ENCODE measurements at places on chromosomes 12 and 14. TPM values are rescaled to one million over a fixed set of nuclear protein-coding genes. Genes with fewer than 3 reads are reported as not detected.

- no peak for DNase-seq
These were observed 1041.8 kb downstream of the VRK1 start for GRCh38 chr14:97838986-97839385.

DNA sequence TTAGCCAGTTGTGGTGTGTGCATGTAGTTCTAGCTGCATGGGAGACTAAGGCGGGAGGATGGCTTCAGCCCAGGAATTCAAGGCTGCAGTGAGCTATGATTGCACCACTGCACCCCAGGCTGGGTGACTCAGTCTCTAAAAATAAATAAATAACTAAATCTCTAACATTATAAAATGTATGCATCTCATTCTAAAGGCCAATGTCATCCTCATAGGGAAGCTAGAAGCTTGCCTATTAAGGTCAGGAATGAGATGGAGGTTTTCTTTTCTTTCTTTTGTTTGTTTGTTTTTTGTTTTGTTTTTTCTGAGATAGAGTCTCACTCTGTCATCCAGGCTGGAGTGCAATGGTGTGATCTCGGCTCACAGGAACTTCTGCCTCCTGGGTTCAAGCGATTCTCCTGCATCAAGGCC lies 48.8 kb upstream of the PAPLN start:
- no peak for DNase-seq

- no peak for DNase-seq
These were observed 214.4 kb upstream of the DIO2 start for GRCh38 chr14:80425686-80426085.

GRCh38 chr12:1632702-1633101 lies 3.7 kb downstream of the WNT5B start:
- DNase-seq: no peak

GRCh38 chr12:12725956-12726554 lies 8.9 kb downstream of the CDKN1B start:
- no peak for DNase-seq

- DNase-seq: no peak
These were observed 36.5 kb upstream of the SFSWAP start for GRCh38 chr12:131674373-131674772.

DNA sequence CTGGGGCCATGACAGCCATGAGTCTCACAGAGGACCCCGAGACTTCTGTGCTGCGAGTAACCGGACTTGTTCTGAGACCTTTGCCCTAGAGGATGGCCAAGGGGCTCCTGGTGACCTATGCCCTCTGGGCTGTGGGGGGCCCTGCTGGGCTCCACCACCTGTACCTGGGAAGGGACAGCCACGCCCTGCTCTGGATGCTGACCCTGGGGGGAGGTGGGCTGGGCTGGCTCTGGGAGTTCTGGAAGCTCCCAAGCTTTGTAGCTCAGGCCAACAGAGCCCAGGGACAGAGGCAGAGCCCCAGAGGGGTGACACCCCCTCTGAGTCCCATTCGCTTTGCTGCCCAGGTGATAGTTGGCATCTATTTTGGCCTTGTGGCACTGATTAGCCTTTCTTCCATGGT lies 2.1 kb downstream of the DNAJC22 start:
- no peak for DNase-seq

GRCh38 chr12:56658921-56659320 lies 13.1 kb upstream of the ATP5F1B start:
- DNase-seq: no peak

GRCh38 chr14:35829449-35829848 lies 3.3 kb downstream of the BRMS1L start:
- DNase-seq: no peak

- no peak for DNase-seq
These were observed 2.3 kb downstream of the CLECL1 start for GRCh38 chr12:9730591-9730990.

- no peak for DNase-seq
These were observed 56.4 kb upstream of the ISM2 start for GRCh38 chr14:77554816-77555599.

DNA sequence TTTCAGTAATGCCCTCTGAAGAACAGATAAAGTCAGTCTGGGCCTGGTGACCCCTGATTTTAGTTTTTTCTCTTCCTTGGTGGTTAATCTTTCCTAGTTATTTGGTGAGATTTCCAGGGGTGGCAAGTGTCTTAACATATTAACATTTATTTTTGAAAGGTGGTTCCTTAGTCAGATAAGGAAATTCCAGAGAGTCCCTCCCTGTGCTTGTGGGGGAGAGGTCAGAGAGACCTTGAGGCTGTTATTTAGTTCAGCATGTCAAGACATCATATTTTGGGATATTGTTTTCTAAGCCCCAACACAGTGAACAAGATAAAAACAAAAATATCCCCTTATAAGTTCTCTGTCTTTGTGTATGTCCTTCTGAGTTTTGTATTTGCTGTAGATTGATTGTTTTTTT lies 9.5 kb upstream of the LUM start:
- DNase-seq: no peak

- no peak for DNase-seq
These were observed 10.6 kb downstream of the ACVRL1 start for GRCh38 chr12:51917746-51918453.

DNA sequence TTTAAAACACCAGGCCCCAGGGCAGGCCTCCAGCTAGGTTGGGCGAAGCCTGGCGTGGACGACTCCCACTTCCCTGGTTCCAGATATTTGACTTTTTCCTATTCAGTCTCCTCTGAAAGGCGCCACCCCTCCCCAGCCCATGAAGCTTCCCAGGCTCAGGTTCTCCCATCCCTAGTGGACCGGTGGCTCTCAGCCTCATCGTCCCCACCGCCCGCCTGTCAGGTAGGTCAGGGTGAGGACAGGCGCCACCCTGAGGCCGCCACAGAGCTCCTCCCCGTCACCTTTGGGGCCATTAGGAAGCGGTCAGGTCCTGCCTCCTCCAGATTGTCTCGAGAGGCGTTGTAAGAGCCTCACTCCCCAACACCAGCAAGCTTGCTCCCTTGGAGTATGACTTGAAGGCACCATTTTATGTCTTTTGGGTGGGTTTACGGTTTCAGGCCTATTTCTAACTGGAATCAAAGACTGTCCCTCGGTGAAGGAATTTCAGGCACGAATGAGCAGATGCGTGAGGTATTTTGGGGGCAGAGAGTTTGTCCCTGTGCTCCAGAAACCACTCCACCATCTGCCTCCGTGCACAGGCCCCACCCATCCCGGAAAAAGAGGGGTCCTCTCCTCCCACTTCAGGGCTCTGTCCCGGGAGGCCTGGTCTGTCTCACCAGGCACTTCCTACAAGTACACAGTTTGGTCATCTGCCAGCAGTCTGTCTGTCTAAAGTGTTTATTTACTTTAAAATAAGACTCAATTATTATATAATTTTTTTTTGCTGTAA lies 55.6 kb downstream of the TSPAN9 start:
- no peak for DNase-seq

- no peak for DNase-seq
These were observed 359.9 kb downstream of the AEBP2 start for GRCh38 chr12:19799216-19799615.

DNA sequence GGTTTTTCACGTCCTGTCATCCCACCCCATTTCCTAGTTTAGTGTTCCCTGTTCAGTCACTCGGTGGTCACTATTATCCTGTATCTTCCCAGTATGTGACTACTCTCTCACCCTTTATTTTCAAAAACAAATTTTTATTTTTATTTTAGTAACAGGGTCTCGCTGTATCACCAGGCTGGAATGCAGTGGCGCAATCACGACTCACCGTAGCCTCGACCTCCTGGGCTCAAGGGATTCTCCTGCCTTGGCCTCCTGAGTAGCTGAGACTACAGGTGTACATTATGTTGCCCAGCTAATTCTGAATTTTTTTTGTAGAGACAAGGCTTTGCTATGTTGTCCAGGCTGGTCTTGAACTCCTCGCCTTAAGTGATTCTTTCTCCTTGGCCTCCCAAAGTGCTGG lies 20.1 kb upstream of the PRICKLE1 start:
- no peak for DNase-seq

GRCh38 chr14:93909429-93910128 lies 17.6 kb upstream of the FAM181A start:
- DNase-seq: no peak

DNA sequence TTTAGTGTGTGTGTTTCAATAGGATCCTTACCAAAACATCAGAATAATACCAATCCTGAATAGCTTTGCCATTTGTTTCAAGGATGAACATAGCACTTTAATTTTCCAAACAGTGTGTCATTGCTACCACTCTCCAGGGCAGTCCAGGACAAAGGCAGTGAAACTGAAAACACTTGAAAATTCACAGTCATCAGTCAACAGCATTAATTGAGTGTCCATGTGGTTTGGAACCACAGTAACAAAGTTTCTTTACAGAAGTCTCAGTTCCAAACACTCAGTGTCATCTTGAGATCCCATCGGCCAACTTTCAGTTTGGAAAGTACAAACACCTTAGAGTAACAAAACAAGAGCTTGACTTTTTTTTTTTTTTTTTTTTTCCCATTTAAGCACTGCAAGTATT lies 228.4 kb upstream of the SOX5 start:
- DNase-seq: no peak

DNA sequence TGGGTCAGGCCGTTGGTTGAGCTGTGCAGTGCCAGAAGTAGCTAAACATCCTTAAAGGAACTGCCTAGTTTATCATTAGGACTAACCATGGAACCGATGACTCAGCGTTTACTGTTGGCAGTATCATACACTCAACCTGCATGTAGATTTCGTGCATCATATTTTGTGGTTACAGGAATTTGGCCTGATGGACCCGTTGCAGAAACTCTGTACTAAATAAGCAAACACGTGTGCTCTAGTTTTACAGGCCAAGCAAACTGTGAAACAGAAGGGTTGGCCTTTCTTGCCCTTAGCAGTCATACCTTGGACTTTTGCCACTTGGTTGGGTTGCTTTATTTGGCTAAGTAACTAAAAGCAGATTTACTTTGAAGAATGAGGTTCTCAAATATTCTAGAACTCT lies 35.6 kb downstream of the DGLUCY start:
- no peak for DNase-seq

DNA sequence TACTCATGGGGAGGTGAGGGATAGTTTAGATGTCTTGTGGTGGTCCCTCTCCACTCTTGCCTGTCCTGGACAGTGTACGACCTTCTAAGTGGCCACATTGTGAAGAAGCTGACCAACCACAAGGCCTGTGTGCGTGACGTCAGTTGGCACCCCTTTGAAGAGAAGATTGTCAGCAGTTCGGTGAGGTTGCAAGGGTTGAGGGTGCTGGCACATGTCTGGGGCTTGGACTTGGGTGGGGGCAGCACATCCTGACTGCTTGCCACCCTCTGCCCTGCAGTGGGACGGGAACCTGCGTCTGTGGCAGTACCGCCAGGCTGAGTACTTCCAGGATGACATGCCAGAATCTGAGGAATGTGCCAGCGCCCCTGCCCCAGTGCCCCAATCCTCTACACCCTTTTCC lies 7.6 kb upstream of the FITM1 start:
- no peak for DNase-seq

- no peak for DNase-seq
These were observed 459.2 kb downstream of the RAD51B start for GRCh38 chr14:68278576-68279436.

- DNase-seq: no peak
These were observed 173.4 kb downstream of the BMP4 start for GRCh38 chr14:53783256-53783655.

- peak; percentile 25 for DNase-seq
These were observed 44.3 kb downstream of the NCOR2 start for GRCh38 chr12:124523071-124523470.

DNA sequence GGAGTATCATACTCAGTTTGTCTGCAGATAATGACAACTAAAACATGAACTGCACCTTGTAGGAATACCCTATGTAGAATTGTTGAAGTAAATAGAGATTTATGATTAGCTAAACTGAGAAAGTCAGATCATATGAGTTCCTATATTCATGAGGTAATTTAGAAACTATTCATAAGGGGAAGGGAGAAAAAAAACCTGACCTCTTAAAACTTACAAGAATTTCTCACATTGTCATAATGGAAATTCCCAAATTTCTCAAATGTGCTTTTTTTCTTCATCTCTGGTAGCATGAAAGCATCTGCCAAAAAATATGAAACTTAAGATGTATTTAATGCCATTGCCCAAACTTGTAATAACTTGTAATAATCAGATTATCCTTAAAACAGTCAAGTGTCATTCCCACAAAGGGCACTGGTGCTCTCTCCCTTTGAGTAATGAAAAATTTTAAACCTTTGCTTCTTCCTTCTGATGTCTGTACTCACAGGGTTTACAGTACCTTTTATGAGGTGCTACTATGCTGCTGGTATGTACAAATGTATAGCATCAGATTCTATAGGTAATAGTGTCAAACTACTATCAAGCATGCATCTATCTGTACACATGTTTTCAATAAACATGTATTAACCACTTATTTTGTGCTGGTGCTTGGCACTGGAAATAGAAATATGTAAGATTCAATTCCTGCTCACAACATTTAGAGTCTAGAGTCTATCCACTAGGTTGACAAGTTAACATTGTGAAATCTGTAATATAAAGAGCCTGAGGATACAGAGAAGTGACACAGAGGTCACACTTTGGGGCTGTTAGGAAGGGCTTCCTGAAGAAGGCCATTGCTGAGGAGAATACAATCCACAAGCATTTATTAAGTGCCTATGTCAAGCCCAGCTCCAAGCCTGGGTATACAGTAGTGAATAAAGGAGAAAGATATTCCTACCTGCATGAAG lies 17.4 kb upstream of the DRAM1 start:
- no peak for DNase-seq

DNA sequence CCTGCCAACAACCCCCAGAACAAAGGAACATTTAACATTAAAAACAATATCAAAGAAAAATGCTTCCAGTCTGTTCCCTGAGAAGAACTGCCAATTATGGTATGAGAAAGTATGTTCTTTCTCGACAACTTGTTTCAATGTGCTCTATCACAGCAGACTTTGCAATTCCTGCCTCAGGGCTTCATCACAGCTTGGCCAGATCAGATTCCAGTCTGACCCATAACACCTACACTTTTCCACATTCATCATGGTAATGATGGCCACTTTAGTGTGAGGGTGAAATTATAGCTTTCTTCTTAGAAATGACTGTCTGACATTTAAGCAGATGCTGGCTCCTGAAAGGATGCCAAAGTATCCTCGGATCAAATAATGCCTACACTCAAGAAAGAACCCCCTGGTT lies 17.0 kb downstream of the NEK9 start:
- DNase-seq: no peak

DNA sequence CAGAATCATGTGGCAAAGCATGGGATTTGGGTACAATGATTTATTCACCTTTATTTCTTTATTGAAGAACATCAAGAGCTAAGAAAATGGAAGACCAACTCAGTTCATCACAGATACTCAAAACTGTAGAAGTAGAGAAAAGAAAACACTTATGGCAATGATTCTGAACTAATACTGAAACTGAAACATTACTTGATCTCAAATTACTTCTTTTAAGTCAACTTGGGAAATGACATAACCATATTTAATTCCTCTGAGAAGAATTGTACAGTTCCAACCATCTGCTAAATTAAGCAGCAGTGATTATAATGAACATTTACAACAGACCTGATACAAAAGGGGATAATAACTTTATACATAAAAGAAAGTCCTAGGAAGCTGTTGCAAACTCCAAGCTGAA lies 466.5 kb downstream of the TMTC2 start:
- no peak for DNase-seq

KRT85 gene
- total RNA-seq: not detected

COL2A1 gene
- not detected for total RNA-seq

CCDC38 gene
- 0.63 TPM for total RNA-seq

RPGRIP1 gene
- total RNA-seq: not detected

DAO gene
- not detected for total RNA-seq

B3GNT4 gene
- total RNA-seq: 0.55 TPM

TEX52 gene
- total RNA-seq: 0.48 TPM

GPR68 gene
- 19.2 TPM for total RNA-seq

SMOC1 gene
- not detected for total RNA-seq
